Head of caudate nucleus (tissue), 42 donors: ENCODE measurements at places on chromosomes 2 and 18.

GRCh38 chr2:119939915-119940314 lies 73.0 kb upstream of the EPB41L5 start:
- DNase-seq, result no peak

DNA sequence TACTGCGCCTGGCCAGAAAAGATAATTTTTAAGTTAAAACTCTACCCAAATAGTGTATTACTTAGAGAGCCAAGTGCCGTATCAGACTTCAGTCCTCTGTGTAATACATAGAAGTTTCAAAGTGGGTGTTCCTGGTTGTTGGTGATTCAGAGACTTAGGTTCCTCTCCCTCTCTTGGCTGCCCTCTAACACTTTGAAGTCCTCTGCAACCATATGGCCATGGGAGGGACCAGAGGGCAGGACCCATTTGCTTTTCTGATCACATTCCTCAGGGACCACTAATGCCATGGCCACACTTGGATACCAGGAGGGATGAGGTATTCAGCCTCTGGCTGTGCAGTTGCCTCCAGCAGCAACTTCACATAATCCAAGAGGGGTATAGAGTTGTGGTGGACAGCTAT lies 131.5 kb downstream of the CAPN13 start:
- DNase-seq, result peak; percentile 6

GRCh38 chr18:59927246-59927825 lies 27.5 kb downstream of the PMAIP1 start:
- DNase-seq, result no peak

- no peak for DNase-seq
Observed at GRCh38 chr2:233422050-233422639, 67.9 kb downstream of the DGKD start.

DNA sequence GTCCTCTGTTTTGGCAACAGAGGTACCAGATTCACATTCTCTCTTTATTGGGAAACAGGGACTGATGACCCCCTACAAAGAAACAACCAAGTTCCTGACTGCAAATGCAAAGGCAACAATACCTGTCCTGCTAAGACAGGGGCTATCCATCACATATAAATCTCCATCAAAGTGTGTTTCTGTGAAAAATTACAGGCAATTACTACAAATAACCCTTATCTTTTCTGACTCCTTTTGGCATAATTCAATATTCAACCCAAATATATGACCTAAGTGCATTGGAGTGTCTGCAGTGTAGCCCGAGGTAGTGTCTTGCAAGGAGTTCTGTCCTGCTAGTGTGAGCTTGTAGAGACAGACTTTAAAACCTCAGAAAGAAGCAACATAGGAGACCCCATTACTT lies 35.4 kb downstream of the KCNG3 start:
- DNase-seq, result no peak

DNA sequence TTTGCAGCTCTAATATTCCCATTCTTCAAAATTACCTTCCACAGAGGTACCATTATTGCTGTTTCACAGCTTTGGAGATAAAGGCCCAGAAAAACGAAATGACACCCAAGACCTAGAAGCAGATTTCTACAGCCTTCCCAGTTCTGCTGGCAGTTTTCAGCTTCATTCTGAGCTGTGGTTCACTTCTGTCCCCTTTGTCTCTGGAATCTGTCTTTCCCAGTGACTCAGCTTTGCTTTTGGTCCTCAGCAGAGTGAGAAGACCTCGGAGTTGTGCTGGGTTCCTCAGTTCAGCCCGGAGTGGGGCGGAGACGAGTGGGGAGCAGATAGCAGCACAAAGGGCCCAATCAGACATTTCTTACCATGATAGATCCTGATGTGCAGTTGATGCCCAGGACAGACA lies 180.7 kb upstream of the CXCR4 start:
- no peak for DNase-seq

GRCh38 chr2:71500426-71501079 lies 47.2 kb downstream of the DYSF start:
- DNase-seq, result no peak

GRCh38 chr2:24971286-24971535 lies 544 bp downstream of the DNAJC27 start:
- DNase-seq, result peak; percentile 36

DNA sequence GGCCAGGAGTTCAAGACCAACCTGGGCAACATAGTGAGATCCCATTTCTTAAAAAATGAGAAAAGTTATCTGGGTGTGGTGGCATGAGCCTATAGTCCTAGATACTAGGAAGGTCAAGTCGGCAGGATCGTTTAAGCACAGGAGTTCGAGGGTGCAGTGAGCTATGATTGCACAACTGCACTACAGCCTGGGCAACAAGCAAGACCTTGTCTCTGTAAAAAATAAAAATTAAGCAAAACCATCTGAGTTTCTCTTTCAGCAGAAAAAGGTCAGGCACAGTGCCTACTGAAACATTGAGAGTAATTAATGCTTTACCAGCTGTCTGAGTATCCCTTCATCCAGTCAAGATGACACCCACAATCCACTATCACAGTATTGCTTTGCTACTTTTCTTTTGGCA lies 258.3 kb downstream of the MBD5 start:
- DNase-seq, result no peak

DNA sequence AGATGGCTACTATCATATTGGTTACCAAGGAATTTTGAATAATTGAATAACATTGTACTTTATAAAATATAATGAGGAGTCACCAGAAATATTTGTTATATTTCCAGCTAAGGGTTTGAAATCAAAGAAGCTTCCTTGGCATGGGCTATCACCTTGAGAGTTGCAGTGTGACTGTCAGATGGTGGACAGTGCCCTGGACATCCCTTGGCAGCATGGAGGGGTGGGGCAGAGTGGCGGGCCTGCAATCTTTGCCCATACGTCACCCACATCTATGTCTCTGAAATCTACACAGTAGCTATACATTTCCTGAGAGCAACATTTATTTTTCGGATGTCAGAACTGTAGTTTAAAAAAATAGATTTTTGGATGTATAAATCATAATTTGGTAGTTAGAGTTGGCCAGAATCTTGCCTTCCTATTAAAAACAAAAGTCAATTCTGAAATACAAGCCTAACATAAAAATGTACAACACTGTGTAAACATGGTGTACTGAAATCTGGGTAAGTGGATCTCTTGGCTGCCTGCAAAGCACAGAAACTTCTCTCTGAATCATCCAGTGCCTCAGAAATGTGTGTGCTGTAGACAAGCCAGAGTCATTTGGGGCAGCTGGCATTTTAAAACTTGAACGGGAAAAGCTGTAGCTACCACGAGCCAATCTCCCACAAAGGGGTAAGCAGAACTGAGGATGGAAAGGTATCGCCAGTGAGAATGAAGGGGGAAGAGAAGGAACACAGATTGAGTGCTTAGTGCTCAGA lies 124.2 kb upstream of the ARHGAP28 start:
- DNase-seq, result no peak

DNA sequence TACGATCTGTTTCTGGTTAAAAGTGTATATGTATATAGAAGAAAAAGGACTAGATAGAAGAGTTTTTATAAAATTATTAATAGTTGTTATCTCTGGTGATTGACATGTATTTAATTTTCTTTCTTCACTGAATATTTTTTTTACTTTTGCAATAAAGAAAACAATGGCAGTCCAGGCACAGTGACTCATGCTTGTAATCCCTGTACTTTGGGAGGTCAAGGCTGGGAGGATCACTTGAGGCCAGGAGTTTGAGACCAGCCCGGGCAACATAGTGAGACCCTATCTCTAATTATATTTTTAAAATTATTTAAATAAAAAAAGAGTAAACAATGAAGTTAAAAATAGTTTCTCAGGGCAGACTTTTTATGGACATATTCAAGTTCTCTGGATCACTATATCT lies 114.7 kb downstream of the FAM117B start:
- DNase-seq, result no peak

DNA sequence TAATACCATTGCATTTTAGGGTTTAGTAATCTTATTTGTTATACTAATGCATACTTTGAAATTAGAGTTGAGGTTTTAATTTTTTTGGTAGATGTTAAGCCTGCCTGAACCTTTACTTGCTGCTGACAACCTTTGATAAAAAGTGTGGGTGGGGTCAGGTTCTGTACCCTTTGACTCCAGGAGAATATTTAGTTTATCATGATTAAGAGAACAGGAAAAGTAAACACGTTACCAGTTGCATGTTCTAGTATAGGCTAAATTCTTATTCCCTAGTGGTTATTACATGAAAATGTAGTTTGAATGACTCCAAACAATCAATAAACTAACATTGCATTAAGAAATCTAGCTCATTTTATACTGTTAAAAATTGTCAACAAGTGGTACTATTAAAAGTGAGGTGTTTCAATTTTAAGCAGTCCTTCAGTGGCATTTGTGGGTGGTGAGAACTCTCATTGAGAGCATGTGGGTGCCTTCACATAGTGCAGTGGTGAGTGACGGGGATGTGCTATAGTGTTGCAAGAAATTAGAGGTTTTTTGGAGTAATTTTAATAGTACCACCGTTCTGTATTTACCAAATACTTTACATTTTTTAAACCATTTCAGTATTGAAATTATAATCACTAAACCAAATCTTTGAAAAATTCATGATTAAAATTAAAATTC lies 29.9 kb downstream of the PHLPP1 start:
- DNase-seq, result no peak

- DNase-seq, result no peak
Observed at GRCh38 chr2:152466041-152466440, 131.1 kb downstream of the FMNL2 start.

DNA sequence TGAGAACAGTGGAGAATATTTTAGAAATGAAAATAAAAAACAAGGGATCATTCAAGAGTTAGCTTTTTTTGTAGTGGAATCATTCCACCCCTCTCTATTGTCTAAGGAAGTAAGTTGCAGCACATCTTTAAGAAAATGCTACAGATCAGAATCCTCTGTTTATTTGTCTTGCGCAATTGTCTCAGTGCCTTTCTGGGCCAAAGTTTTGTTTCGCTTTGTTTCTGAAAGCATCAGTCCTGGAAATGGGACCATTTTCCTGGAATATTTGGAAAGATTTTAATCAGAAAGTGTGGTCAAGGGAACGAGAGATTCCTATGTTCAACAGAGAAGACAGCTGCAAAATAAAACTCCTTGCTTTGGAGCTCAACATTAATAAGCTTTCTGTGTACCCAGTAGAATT lies 74.0 kb downstream of the NRXN1 start:
- DNase-seq, result no peak

DNA sequence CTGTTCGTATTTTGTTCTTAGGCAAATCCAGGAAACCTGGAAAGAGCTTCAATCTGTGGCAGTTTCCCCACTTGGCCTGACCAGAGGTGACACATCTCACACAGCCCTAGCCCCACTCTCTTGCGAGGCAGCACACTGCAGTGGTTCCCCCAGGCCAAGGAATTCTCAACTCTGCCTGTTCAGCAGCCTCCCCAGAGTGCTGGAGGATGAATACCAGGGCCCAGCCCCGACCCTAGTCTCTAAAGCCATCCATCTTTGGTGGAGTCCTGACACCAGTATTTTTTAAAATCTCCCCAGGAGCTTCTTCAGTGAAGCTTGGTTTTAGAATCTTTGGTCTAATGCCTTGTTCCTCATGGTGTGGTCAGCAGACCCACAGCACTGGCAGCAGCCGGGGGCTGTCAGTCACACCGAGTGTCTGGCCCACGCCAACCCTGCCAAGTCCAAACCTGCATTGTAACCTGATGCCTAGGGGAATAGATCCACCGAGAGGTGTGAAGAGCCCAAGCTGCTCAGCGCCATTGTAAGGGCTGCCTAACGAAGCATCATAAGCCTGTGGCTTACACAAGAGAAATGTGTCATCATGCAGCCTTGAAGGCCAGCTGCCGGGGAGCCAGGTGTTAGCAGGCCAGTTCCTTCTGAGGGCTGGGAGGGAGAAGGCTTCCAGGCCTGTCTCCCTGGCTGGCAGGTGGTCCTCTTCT lies 428.7 kb upstream of the ID2 start:
- no peak for DNase-seq

DNA sequence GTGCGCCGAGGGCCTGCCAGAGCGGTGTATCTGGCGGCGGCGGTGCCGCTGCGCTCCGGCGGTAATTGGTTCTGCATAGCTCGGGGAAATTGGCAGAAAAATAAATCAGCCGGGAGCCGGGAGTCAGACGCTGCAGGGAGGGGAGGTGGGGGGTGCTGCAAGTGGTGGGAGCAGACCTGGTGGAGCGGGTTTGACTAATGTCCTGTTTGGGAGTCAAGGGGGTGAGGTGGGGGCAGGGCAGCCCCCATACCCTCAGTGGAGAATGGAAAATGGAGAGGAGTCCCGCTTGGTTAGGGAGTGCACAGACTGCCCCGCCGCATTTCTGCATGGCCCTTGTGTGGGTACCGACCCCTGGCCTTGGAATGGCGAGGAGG lies 107.3 kb downstream of the DYSF start:
- DNase-seq, result no peak

- no peak for DNase-seq
Observed at GRCh38 chr2:120766470-120767351, 31.0 kb downstream of the GLI2 start.
